ENCODE measurements at places on chromosomes 16 and 17.

DNA sequence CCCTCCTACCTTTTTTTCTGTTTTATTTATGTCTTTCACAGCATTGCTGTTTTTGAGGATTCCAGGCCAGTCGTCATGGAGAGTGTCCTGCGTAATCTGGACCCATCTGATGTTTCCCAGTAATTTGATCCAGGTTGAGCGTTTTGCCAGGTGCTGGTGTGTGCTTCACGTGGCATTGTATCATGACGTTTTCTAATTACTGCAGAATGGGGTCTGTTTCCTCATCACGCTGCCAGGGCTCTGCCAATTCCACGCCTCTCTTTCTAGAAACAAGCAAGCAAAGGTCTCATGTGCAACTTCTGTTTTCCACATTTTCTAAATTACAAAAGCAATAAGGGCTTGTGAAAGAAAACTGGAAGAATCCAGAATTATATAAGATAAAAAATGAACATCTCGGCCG is 28.3 kb upstream of the BHLHA9 start:
- no peak for DNase-seq

DNA sequence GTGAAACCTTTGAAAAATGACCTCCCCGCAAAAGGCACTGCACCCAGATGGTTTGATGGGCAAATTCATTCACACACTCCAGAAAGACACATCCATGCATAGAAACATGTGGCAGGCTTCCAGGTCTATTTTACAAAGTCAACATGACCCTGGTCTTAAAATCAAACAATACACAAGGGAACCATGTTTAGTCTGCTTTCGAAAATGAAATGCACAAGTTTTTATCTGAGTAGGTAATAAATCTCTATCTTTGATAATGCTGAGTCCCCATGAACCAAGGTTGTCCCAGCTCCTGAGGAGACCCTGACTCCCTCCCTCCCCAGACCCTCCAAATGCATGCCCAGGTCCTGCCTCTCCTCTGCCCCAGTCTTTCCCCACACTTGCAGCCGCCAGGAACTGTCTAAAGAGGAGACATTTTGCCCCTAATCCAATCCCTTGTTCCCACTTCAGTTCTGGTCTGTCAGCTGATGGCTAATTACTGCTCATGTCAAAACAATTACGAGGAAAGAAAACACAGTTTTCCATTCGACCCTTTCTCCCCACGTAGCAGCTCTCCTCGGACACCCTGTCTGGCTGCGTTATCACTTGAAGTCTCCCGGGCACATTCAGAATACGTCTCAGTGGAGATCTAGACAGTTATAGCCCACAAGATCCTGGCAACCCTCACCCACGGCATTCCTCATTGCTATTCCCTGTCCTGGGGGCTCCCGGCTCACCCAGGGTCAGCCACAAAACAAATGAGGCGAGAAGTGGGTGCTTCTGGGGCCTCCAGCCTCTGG is 68.8 kb upstream of the RCVRN start:
- no peak for DNase-seq

- no peak for DNase-seq
Observed at GRCh38 chr16:79265196-79265595, 335.3 kb downstream of the MAF start.

DNA sequence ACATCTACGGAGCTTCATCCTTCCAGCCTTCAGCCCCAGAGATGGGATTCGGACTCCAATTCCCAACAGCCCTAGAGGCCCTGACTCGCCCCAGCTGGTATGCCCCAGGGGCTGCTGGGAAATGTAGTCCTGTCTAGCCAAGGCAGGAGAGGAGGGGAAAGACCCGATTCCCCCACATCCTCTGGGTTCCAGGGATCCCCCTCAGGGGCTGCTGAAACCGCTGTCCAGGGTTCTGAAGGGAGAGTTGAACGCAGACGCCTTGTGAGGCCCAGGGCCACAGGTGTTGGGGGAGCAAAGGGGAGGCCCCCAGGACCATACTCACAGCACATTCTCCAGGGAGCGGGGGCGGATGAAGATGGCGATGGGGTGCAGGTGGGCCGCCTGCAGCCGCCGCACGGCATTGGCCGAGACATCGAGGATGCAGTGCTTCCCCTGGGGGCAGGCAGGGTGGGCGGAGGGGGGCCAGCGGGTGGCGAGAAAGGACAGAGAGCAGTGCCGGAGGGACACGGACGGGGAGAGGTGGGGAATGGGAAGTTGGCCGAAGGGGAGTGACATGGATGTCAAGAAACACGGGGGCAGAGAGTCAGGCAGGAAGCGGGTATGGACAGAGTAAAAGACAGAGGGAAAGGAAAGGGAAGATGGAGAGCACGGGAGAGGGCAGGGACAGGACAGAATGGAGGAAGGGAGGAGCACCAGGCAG is 12.6 kb upstream of the ASGR1 start:
- DNase-seq, result no peak

Measured in T-helper 17 cell (primary cell).